ENCODE measurements at places on chromosomes 12 and 14. TPM values are rescaled to one million over a fixed set of nuclear protein-coding genes. Genes with fewer than 3 reads are reported as not detected.
A peak's percentile ranks its signal among the peaks of the same experiment; 100 is the strongest.

DNA sequence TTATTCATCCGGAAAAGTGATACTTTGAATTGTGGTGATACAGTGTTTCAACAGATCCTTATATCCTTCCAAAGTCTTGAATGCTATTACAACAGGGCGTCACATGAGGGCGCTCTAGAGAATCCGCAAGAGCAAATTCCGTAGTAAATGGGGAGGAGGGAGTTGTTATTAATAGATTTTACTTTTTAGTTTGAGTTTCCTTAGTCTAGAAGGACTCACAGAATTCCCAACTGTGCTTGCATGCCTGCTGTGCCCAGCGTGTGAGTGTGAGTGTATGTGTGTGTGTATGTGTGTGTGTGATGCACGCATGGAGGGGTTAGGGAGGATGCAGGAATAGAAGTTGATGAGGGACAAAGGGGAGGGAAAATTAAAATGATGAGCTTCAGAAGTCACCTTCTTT lies 375.3 kb downstream of the C12orf75 start:
- peak; percentile 36 for DNase-seq
- H3K36me3 ChIP-seq = no peaks in the 10 kb centered on the region
- H3K4me3 ChIP-seq = no peak overlapping the region
- H3K27me3 ChIP-seq = no peaks in the 10 kb centered on the region
- H3K4me1 ChIP-seq = no peaks in the 10 kb centered on the region
- H3K27ac ChIP-seq = no peak overlapping the region

- no peak within 1 kb of the TSS for H3K27ac ChIP-seq
- DNase-seq = no peak
- H3K27me3 ChIP-seq = peaks cover 83% of the 10 kb centered on the region
- no peaks in the 10 kb centered on the region for H3K36me3 ChIP-seq
These were observed at the start of gene HOXC9 for GRCh38 chr12:54000116-54001114. TSS of gene HOXC9 (plus strand) at chr12:54000161. CDS start at chr12:54000189, 28 bp downstream.

GRCh38 chr12:18296201-18296908 lies 35.0 kb downstream of the PIK3C2G start:
- no peak overlapping the region for H3K4me3 ChIP-seq
- no peak for DNase-seq
- no peaks in the 10 kb centered on the region for H3K27me3 ChIP-seq
- no peaks in the 10 kb centered on the region for H3K4me1 ChIP-seq
- H3K27ac ChIP-seq = no peak overlapping the region

Gene KRT5
- not detected for total RNA-seq

Gene KRT72
- 0.32 TPM for total RNA-seq

DNA sequence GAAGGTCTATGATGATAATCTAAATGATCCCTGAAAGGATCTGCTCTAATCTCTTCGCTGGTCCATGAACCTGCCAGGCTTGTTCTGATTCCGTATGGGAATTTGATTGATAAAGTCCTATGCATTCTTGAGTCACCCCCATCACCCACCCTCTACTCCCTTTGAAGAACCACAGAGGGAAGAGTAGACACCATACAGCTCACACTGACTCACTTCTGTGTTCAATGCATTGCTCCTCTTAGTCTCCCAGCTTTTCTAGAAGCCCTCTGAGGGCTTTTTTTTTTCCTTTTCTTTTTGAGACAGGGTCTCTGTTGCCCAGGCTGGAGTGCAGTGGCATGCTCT lies 18.5 kb upstream of the GPRC5A start:
- no peaks in the 10 kb centered on the region for H3K4me1 ChIP-seq
- H3K4me3 ChIP-seq = no peak overlapping the region
- H3K27ac ChIP-seq = no peak overlapping the region
- no peak for DNase-seq

DNA sequence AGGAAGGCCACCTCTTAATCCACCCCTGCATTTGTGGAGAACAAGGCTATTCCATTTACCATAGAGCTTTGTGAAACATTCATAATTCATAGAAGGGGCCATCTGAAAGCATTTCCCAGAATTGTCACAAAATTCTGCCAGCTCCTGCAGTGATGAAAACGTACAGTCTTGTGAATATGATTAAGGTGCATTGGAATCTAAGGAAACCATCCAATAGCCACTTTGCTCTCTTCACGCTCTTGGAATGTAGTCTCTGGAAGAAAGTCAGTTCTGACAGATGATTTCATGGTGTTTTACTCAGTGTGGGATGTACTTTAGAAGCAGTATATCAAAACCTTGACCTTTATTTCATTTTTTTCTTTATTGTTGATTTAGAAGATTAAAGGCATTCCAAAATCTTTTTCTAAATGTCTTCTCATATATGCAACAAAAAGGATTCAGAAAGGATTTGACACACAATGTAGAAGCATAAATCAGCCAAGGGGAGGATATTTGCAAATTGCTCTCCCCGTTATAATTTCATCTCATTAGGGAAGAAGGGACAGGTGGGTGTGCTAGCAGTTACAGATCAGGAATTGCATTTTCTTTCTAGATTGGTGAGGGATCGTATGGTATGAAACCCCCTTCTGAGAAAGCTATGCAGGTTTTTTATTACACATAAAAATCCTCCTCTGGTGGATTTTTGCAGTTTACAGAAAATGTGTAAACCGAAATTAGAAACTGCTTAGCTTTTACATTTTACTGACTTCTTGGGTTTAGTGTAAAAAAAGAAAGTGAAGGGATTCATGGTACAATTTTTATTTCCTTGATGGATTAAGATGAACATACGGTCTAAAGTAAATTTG lies 390.2 kb downstream of the LRIG3 start:
- no peaks in the 10 kb centered on the region for H3K36me3 ChIP-seq
- no peaks in the 10 kb centered on the region for H3K27me3 ChIP-seq
- no peak for DNase-seq
- no peaks in the 10 kb centered on the region for H3K4me1 ChIP-seq

DNA sequence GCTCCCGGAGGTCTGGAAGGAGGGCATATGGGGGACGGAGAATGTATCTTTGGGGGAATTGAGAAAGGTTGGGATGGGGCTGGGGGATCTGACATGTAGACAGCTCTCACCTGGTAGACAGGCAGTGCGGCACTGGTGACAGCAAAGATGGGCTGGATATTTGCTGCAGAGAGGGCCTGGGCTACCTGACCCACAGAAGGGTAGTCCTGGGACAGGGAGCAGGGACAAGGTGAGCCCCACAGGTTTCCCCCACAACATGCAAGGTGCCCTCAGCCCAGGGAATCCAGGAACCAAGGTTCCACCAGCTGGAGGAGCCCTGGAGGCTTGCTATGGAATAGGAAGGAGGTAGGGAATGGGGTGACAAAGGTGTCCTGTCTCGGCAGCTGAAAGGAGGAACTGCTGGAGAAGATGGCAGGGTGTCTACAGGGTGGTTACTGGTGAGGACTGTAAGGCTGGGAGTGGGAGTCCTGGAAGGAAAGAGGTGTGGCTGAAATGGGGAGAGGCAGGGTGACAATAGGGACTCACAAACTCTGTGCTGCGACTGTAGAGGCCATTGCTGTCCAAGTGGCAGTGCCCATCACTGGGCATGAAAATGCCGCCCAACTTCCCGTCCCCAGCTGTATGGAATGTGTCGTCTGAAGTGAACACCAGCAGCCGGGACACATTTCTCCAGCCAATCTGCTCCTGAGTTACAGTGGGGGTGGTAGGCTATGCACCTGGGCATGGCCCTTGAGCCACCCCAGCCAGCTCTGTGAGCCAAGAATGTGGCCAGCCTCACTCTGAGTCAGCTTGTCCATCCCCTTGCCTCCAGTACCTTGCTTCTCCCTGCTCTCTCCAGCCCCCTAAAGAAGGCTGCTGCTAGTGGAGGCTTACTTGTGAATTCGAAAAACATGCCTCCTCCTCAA lies 11.3 kb downstream of the ITGB7 start:
- DNase-seq = no peak
- no peak overlapping the region for H3K4me3 ChIP-seq
- peak overlapping the region; percentile 47 for H3K27ac ChIP-seq
- H3K36me3 ChIP-seq = peaks cover 57% of the 10 kb centered on the region

Gene C1QL4
- total RNA-seq = not detected

GRCh38 chr12:58504143-58504938 lies 416.0 kb downstream of the LRIG3 start:
- peaks cover 2% of the 10 kb centered on the region for H3K27me3 ChIP-seq
- no peaks in the 10 kb centered on the region for H3K36me3 ChIP-seq
- no peak overlapping the region for H3K27ac ChIP-seq
- DNase-seq = no peak

DNA sequence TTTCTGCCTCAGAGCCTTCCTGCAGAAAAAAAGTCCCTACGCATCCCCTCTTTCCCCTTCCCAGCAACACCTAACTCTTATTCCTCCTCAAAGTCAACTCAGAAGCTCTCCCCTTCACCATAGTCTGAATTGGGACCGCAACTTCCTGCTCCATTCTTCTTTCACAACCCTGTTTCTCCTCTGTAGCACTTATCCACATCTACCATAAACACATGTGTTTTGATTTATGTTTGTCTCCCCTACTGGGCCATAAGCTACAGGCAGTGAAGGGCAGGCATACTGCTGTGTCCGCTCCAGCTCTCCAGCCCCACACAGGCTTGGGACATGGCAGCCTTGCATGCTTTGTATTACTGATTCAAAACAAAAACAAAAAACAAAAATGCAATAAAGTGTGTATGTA lies 5.9 kb downstream of the SDR9C7 start:
- H3K27me3 ChIP-seq = no peaks in the 10 kb centered on the region
- no peak overlapping the region for H3K27ac ChIP-seq
- no peak for DNase-seq
- no peak overlapping the region for H3K4me3 ChIP-seq
- H3K36me3 ChIP-seq = no peaks in the 10 kb centered on the region

Measured in activated CD8-positive, alpha-beta T cell treated with anti-CD3 and anti-CD28 coated beads for 36 hours (primary cell).